ENCODE measurements at places on chromosomes 11 and 22.

- DNase-seq, result no peak
Measured at GRCh38 chr11:98940913-98941312, 79.8 kb upstream of the CNTN5 start.

DNA sequence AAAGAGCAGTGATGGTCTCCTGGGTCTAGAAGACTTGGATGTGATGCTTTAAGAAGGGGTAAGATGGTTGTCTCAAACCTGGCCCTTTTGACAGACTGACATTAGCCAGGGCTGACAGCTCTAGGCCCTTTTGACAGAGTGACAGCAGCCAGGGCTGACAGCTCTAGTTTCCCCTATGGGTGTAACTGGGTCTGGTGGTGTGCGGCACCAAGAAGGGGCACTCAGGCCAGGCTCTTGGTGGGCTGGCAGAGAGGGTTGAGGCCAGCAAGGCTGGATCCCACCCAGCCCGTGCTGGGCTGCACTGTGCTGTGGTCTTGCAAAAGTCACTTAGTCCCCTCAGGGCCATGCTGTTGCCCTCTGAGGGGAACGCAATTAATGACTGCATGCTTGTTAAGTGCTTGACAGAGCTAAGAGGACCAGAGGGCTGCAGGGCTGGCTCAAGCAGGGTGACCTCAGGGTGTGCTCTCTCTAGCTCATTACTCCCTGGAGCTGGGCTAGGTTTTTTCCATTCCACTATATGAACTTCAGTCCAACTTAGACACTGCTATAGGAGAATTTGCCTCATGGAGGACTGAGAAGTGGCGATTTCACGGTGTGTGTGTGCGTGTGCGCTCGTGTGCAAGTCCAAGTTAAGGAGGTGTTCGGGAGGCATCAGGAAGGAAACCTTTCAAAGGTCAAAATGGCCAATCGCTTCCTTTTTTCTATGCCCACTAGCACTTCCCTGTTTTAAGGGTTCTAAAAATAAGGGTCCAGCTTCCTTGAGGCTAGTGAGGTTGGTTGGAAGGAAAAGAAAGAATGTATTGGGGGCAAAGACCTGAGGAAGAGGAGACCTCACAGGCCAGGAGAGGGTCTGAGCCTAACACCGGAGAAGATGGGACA lies 4.4 kb downstream of the UBASH3B start:
- DNase-seq, result no peak

- no peak for DNase-seq
Measured at GRCh38 chr11:82557274-82557673, 176.4 kb downstream of the FAM181B start.

GRCh38 chr22:43126501-43127165 lies 16.1 kb downstream of the BIK start:
- no peak for DNase-seq

- DNase-seq, result no peak
Measured at GRCh38 chr11:27571154-27571810, 64.7 kb upstream of the LIN7C start.

All from T-helper 22 cell (primary cell).